Diencephalon (tissue), 1 donor: ENCODE measurements at places on chromosomes 12 and 14. TPM values are rescaled to one million over a fixed set of nuclear protein-coding genes. Genes with fewer than 3 reads are reported as not detected.

BIN2 gene
- 2.3 TPM for total RNA-seq

KRT5 gene
- total RNA-seq, result 0.46 TPM

NID2 gene
- 13.6 TPM for total RNA-seq

KCNMB4 gene
- 22.4 TPM for total RNA-seq

LTA4H gene
- 43.6 TPM for total RNA-seq

RPL41 gene
- total RNA-seq, result 1,096 TPM

PLXNC1 gene
- total RNA-seq, result 111 TPM

PLEKHD1 gene
- total RNA-seq, result 0.23 TPM

FGF6 gene
- not detected for total RNA-seq

NOVA1 gene
- total RNA-seq, result 110 TPM

KLRC2 gene
- 4.4 TPM for total RNA-seq

SALL2 gene
- 30.4 TPM for total RNA-seq

TEX52 gene
- not detected for total RNA-seq

PLEKHG7 gene
- total RNA-seq, result not detected

C14orf93 gene
- 3.5 TPM for total RNA-seq

AKT1 gene
- total RNA-seq, result 99.0 TPM

CERS5 gene
- 88.8 TPM for total RNA-seq

KITLG gene
- 378 TPM for total RNA-seq

ARID4A gene
- total RNA-seq, result 55.4 TPM

CLEC14A gene
- total RNA-seq, result 5.3 TPM

UNC79 gene
- total RNA-seq, result 41.3 TPM

PYGL gene
- total RNA-seq, result 14.3 TPM

PARPBP gene
- total RNA-seq, result 9.0 TPM

SERPINA3 gene
- total RNA-seq, result 2.5 TPM

FAM186B gene
- total RNA-seq, result not detected

IL23A gene
- 0.92 TPM for total RNA-seq

GLT8D2 gene
- 11.5 TPM for total RNA-seq

MUCL1 gene
- total RNA-seq, result not detected

PPP1R3E gene
- 10.4 TPM for total RNA-seq

SLC10A1 gene
- total RNA-seq, result not detected

PRB2 gene
- total RNA-seq, result not detected

ZNF219 gene
- total RNA-seq, result 12.9 TPM

TSPAN19 gene
- 0.92 TPM for total RNA-seq

PTPRR gene
- 22.1 TPM for total RNA-seq

CLEC9A gene
- not detected for total RNA-seq

TMEM63C gene
- total RNA-seq, result 12.7 TPM

TMEM233 gene
- 0.46 TPM for total RNA-seq

TIGAR gene
- 9.0 TPM for total RNA-seq

CEP170B gene
- 31.8 TPM for total RNA-seq

PNP gene
- 12.7 TPM for total RNA-seq

SMOC1 gene
- 33.7 TPM for total RNA-seq

CIROP gene
- not detected for total RNA-seq

BDKRB2 gene
- 0.69 TPM for total RNA-seq

PCED1B gene
- total RNA-seq, result 0.46 TPM

IQSEC3 gene
- 11.1 TPM for total RNA-seq
